ENCODE measurements at places on chromosomes 4 and X.

DNA sequence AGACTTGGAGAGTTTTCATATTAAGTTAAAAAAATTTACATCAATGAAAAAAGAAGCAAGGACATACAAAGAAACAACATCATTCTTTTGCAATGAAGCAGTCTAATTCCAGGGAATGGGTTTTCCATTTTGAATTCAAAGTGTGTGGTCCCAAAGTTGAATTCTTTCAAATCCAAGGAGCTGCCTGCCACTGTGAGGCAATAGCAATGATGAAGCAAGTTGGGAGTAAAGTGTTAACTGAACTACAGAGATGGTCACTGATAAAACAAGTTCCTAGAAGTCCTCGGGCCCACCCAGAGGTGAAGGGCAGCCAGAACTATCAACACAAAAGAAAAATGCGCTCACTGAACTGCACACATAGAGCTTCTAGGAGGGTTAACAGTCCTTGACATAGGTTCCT is 115.9 kb downstream of the RAB28 start:
- DNase-seq, result no peak

DNA sequence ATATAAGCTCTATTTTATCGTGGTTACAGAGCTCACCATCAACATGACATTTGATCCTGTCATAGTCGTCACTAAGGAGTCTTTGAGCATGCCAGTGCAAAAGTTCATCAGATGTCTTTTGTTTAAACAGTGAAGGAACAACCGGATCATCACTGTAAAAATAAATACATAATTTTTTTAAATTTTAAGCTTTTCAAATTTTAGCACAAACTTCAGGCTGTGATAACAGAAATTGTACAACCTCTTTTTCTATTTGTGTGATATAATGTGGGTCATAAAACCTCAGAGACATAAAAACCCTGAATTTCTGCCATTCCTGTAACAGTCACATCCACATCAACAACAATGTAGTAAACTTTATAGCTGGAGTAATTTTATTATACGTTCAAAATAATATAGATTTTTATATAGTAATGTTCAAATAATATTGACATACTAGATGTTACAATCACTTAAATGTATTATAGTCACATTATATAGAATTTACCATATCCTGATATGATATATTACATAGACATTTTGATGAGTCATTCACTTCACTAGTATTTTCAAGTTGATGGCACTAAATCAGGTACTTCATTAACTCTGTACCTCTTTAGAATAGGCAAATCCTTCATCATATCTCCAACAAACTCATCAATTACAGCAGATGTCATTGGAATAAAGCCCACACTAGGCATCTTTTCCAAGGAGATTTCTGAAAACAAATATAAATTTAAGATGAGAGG is 47.7 kb downstream of the DDX60L start:
- DNase-seq, result no peak

GRCh38 chrX:71128915-71129765 is 10.7 kb downstream of the MED12 start:
- DNase-seq, result peak; percentile 57

DNA sequence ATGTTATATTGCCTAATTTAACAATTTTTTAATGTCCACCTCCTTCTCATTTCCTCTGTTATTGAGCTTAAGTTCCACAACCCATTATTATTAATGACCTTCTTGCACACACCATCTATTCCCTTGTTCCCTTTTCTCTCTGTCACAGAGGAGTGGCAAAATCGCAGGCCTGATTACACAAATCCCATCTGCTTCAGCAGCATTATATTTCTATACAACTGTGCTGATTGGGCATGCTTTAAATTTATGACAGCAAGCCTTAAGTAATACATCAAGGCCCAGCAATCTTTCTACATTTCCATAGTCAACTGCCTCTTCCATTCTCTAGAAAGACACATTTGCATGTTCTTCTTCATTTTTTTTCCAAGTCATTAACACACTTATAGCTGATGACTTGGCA is 423.8 kb downstream of the PRDM5 start:
- no peak for DNase-seq

GRCh38 chr4:51963841-51964517 is 56.2 kb downstream of the LRRC66 start:
- no peak for DNase-seq

DNA sequence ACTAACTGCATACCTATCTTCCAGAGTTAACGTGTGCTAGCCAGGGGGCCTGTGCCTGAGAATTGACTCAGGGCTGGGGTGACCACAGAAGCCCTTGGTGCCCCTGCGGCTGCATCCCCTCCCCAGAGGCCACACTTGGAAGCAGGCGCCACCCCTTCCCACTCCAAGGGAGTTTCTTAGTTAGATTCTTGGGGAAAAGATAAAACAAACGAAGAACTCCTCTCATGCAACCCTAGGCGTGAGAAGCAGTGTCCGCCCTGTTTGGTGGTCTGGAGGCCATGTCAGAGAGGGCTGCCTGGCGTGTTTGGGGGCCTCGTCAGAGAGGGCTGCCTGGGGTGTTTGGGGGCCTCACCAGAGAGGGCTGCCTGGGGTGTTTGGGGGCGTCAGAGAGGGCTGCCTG is 50.3 kb upstream of the HGFAC start:
- DNase-seq, result no peak

- no peak for DNase-seq
These were observed 49.3 kb downstream of the APELA start for GRCh38 chr4:164926301-164926700.

DNA sequence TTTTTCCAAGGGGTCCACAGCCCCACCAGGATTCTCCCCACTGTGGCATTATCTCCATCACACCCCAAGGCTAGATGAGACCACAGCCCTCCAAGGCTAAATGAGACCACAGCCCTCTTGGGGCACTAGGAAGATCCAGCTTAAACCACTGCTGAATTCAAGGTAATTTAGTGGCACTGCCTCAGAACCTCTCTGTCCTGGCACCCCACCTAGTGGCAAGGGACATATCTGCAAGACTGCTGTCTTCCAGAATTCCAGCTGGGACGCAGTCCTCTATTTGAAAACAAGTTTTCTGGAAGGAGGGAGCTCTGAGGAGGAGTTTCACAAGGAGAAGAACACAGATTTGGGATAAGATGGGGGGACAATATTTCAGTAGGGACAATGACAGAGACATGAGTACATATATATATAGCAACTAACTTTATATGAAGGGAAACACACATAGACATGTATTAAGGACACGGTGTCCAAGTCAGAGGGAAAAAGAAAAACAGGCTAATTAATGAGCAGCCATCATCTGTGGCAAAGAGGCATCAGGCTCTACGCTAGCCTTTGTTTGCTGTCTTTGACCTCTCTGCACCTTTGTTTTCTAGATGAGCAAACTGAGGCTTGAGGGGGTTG is 9.3 kb downstream of the CETN2 start:
- no peak for DNase-seq

GRCh38 chr4:96131186-96131585 is 291.3 kb downstream of the PDHA2 start:
- no peak for DNase-seq

DNA sequence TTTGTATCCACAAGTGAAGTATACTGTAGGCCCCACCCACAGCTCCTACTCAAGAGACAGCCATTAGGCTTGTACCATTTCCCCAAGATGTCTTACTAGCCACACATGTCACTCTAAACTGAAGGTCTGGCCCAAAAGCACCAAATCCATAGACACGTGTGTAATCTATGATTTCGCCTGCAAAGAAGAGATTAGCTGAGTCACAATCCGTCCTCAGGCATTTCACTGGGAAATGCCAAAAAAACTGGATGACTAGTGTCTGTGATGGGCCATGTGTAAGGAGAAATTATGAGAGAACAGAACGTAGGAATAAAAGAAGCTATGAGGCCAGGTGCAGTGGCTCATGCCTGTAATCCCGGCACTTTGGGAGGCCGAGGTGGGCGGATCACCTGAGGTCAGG is 21.9 kb upstream of the RP2 start:
- no peak for DNase-seq

GRCh38 chr4:5021546-5021945 is 2.3 kb upstream of the CYTL1 start:
- no peak for DNase-seq

- DNase-seq, result no peak
These were observed 122.4 kb downstream of the RASL11B start for GRCh38 chr4:52984462-52984881.

GRCh38 chr4:168451744-168452390 is 28.4 kb downstream of the DDX60L start:
- DNase-seq, result no peak

DNA sequence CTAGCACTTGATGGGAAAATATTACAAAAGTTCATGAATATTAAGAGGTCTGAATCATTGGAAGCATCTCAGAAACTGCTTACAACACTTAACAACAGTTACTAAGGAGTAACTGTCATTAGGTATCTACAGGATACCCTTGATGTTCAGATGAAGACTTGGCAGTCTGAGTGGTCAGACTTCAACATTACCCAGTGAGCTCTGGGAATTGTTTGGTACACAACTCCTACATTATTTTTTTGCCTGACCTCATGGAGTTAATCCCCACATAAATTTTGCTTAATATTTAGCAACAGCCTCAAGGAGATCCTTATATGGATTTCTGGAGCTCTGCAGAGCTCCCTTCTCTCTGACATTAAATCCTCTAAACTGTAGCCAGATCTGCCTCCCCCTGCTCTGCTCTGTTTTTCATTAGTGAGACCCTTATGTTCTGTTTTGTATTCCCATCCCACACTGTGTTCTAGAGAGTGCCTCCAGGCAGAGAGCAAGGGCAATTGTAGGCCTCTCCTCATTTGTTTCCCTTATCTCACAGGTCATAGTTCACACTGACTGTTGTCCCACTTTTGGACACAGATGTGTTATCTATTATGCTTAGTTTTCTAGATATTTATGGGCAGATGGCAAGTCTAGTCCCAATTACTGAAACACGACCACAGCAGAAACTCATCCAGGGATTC is 368.8 kb downstream of the GASK1B start:
- DNase-seq, result no peak

DNA sequence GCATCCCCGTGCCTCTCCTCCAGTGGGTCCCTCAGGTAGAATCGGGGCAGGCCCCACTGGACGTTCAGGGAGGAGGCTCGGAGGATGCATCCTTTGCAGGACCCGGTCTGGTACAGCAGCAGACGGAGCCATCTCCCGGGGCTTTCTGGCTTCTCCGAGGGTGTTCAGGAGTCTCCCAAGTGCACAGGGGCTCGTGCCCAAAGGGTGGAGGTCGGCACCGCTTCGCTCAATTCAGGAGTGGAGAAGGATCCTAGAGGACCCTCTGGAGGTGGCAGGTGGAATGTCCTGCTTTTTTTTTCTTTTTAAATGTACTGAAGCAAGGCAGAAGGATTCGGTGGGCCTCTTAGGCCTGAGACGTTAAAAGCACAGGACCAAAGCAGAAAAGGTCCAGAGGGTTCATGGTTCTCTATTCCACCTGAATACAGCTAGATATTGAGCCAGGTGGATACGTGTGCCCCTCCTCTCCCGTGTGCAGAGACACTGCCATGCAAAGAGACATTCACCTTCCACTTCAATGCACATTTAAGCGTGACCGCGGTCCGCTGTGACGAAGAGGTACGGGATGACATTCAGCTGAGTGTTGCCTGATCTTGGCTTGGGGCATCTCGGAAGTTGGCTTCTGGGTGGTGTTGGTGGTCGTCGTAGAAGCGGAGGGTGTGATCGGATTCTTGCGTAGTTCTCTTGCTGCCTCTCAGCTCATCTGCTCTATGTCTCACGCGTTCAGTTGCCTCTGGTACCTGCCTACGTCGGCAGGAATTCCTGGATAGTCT is 281.2 kb upstream of the AGTR2 start:
- no peak for DNase-seq

GRCh38 chr4:53186714-53187358 is 179.0 kb downstream of the SCFD2 start:
- DNase-seq, result no peak

DNA sequence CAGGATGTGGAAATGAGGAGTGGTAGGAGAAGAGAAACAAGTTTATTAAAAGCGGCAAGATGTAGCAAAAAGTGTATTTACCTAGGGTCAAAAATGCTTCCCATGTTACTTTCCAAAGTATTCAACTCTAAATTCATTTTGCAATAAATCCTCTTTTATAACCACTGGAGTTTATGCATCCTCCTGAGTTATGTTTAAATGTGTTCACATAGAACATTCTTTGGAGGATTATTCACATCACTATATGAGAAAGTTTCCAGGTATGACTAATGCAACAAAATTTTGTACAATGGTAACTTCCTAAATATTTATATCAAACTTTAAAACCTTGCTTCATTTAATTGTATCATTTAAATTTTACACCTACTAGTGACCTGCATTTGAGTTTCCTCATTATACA is 870.6 kb upstream of the SLIT2 start:
- no peak for DNase-seq

DNA sequence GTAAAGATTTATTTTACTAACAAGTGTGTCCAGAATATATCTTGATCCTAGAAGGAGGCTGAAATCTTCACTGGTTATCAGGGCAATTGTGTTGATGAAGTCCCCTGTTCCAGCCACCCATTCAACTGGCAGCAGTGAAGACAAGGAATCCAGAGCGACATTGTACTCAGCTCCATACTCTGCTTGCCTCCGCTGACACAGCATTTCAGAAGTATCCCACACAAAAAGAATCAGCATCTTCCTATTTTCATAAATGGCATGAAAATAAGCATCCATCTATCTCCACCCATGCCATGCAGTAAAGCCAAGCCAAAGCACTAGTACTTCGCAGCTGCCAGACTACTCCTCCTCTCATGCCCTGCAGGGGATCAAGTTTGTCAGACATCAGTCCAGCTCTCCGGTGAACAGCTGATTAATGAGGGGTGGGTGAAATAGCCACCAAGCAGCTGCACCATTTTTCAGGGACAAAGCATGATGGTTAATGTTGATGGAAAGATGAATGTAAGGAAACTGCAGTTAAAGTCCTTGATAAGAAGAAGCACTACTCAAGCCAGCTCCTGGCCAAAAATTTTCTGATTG is 54.0 kb downstream of the COL25A1 start:
- DNase-seq, result no peak

GRCh38 chr4:105859233-105859632 is 36.0 kb upstream of the NPNT start:
- no peak for DNase-seq

DNA sequence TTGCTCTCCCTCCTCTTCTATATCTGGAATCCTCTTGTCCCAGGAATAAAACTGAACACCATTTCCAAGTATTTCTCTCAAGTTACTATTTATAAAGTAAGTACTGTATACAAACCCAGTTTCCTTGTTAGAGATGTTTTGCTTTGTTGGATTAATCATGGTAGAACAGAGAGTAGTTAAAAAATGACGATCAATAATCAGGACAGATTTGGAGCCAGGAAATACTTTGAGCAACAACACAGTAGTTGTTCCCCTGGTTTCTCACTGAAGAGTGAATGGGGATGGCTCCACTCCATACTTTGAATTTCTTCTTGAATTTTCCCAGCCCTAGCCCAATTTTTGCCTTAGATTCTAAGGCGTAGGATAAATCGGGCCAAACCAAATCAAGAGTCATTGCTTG is 21.4 kb downstream of the MGST2 start:
- DNase-seq, result no peak

GRCh38 chr4:91359041-91360031 is 944.4 kb upstream of the GRID2 start:
- DNase-seq, result no peak

- no peak for DNase-seq
These were observed 8.3 kb upstream of the CITED1 start for GRCh38 chrX:72313707-72314641.
